ENCODE measurements at places on chromosomes 3 and 15. TPM values are rescaled to one million over a fixed set of nuclear protein-coding genes. Genes with fewer than 3 reads are reported as not detected.

KBTBD13 gene
- total RNA-seq = not detected

UACA gene
- total RNA-seq = 35.7 TPM

ACTRT3 gene
- 0.92 TPM for total RNA-seq

CSTA gene
- total RNA-seq = 39.5 TPM

ZNF860 gene
- total RNA-seq = 1.6 TPM

ECT2 gene
- 14.1 TPM for total RNA-seq

FLNB gene
- total RNA-seq = 83.3 TPM

PLSCR2 gene
- 0.86 TPM for total RNA-seq

GOLGA8N gene
- 14.3 TPM for total RNA-seq

WDR93 gene
- total RNA-seq = 1.2 TPM

ALS2CL gene
- 59.7 TPM for total RNA-seq

PLS1 gene
- 23.9 TPM for total RNA-seq

- no peak for DNase-seq
Observed at GRCh38 chr3:135997554-135998320, 32.2 kb downstream of the PPP2R3A start.

DNA sequence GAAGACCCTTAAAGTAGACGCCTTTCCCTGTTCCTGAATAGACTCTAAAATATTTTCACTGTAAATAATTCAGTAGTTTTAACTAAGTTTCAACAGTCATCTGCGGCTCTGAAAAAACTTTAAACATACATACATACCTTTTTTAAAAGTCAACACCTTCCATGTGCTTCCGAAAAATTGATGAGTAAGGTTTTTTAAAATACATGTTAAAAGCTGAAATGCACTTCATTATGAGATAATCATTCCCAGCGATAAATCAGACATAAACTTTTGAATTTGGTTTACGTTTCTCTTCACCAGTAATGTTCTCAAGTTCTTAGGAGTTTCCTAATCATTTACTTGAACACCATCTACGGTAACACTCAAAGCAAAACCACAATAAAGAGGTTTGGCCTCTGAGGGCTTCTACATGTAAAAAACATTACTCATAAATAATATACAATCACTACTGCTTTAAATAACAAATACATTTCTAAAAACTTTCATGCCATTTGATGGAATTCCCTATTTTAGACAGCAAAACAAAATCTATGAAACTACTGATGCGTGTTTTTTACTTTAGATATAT, 403.5 kb downstream of the SHQ1 start:
- no peak for DNase-seq

- no peak for DNase-seq
Observed at GRCh38 chr15:82228750-82229149, 33.8 kb downstream of the EFL1 start.

DNA sequence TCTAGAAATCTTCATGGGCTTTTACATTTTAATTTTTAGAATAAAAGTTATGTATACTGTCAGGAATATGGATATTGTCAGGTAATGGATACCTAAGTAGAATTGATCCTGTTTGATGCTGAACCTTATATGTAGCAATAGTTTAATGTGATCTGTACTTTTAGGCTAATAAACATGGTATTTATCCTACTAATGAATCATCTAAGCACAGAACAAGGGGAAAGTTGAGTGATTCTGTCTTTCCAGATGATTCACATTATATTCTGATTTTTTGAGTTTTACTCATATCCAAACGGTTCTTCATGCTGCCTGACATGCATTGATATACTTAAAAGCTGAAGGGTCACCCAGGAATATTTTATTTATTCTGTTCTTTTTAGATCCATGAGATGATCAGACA, 34.5 kb downstream of the FANCI start:
- DNase-seq = no peak

- peak; percentile 40 for DNase-seq
Observed at GRCh38 chr3:180324791-180325190, 277.2 kb upstream of the TTC14 start.

- DNase-seq = no peak
Observed at GRCh38 chr3:72904163-72904562, 16.3 kb downstream of the GXYLT2 start.

DNA sequence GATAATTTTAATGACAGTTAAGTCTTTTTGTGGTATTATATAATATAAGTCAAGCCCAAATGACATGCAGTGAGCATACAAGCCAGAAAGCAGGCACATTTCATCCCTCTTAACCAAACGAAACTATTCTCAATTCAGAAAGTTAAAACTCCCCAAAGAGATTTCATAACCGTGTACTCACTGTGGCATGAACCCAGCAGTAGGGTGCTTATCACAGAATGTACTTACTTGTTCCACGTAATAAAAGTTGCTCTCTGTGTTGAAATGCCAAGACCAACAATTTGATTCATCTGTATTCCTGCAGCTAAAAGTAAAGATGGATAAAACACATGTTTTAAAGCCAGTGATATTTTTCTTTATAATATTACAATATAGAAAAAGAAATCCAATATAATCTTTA, 12.1 kb downstream of the GK5 start:
- no peak for DNase-seq

DNA sequence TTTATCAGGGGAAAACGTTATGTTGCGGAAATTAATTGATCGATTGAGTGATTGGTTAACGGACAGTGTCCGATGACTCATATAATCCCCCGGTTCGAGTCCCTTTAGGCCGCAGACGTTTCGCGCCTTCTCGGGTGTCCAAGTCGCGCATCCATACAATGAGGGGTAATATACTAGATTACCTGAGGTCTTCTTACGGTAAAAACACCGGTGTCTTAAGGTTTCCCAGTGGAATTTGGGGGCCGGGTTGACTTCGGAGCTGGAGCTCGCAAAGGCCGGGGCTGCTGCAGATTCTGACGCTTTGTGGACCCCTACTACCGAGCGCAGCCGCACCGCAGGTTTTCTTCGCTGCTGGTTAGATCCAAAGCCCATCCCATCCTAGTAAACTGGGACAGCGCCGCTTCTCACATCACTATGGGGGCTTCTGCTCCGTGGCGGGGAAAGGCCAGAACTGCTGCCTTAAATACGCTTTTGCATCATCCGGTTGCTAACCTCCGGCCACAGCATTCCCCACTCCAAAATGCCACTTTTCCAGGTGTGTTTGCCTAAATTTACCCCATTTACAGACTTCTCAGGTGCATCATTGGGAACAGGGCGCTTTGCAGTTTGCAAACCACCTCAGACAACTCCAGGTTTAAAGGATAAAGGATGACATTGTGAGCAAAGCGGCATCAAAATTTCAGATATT, 858 bp upstream of the SACM1L start:
- DNase-seq = no peak

- DNase-seq = no peak
Observed at GRCh38 chr3:14363379-14363778, 39.0 kb upstream of the SLC6A6 start.

GRCh38 chr15:45150997-45151396, 21.2 kb downstream of the DUOX1 start:
- peak; percentile 22 for DNase-seq

GRCh38 chr15:49406352-49407118, 16.5 kb upstream of the FGF7 start:
- no peak for DNase-seq

- no peak for DNase-seq
Observed at GRCh38 chr3:188927971-188928370, 243.8 kb upstream of the TPRG1 start.

GRCh38 chr3:129068291-129068886, 7.8 kb downstream of the GP9 start:
- no peak for DNase-seq

DNA sequence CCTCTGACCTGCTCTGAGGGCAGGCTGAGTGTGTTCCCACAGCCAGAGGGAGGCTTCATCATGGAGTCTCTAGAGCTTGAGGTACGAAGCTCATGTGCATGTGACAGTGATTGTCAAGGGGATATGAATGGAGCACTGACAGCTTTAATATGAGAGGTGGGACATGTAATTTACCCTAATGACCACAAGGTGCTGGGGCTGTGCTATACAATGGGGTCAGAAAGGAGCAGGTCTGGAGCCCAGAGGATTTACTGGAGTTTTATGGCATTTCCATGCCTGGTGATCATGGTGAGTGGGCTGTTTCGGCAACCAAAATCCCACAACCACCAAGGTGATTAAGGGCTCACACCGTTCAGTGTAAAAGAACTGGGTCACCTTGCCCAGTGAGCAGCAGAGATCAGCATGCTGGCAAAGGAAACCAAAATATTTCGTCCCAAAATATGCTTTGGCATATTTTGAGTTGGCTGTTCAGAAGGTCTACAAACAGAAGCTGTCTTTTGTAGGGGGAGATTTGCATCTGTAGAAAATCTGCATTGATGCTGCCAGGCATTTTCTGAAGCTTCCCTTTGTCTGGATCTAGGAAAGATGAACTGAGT, 40.1 kb upstream of the RASGRF1 start:
- no peak for DNase-seq

GRCh38 chr15:93382200-93382820, 293.3 kb upstream of the RGMA start:
- DNase-seq = no peak

GRCh38 chr3:155549087-155549486, 195.8 kb downstream of the PLCH1 start:
- DNase-seq = no peak

DNA sequence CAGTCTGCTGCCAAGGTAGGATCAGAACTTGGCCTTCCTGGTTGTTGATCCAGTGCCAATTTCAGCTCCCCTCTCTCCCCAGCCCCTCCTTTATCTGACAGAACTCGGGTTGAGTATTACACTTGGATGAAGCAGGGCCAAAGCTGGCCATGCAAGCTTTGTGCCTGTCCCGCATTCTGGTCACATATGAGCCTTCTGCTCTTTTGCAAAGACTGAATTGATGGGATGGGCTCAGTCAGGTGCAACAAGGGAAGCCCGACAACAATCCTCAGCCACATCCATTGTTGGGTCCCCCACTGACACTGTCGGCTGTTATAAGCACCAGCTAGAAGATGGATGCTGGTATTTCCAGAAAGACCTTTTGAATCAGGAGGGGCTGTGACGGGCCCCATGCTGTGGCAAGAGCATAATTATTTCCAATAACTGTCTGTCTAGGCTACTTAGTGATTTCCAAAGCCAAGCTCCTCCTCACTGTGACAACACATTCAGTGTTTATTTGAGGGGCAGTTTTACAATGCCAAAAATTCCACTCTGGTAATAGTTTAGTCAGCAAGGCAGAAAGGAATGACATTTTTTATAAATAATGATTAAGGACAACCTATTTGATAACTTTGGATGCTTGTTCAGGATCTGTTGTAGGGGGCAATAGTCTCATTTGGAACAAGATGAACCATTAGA, 146.8 kb upstream of the FRMD4B start:
- no peak for DNase-seq

GRCh38 chr3:12393894-12394293, 90.4 kb upstream of the TSEN2 start:
- no peak for DNase-seq

- DNase-seq = no peak
Observed at GRCh38 chr15:74451861-74452835, 8.8 kb downstream of the UBL7 start.

- no peak for DNase-seq
Observed at GRCh38 chr3:36303286-36303685, 77.0 kb upstream of the STAC start.

- DNase-seq = no peak
Observed at GRCh38 chr3:101709126-101709525, 15.3 kb upstream of the CEP97 start.

DNA sequence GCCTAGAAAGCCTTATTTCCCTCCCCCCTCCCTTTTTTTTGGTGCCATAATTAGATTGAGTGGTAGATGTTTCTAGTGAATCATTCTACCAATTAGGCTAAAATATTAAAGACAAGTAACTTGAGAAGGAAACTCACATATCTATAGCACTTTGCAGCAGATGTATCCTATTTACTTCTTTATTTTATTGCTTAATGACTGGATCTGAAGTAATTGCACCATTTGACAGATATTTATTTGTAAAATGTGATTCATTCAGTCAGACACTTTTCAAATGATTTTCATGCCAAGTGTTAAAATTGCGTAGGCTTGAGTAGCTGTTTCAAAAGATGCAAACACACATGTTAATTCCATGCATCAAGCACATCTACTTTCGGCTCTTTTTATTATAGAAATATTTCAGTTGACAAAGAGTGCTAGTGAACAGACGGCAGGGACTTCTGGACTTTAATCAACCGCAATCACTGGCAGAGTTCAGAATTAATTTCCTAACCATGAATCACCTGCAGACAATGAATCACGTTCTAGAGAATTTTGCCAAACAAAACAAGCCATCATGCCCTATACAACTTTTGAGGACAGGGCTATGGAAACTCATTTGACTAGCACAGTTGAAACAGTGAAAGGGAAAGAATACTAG, 636.8 kb downstream of the MECOM start:
- no peak for DNase-seq

GRCh38 chr15:38454696-38455090, 766 bp downstream of the FAM98B start:
- no peak for DNase-seq

GRCh38 chr15:101641894-101642293, 10.3 kb downstream of the TM2D3 start:
- DNase-seq = no peak

DNA sequence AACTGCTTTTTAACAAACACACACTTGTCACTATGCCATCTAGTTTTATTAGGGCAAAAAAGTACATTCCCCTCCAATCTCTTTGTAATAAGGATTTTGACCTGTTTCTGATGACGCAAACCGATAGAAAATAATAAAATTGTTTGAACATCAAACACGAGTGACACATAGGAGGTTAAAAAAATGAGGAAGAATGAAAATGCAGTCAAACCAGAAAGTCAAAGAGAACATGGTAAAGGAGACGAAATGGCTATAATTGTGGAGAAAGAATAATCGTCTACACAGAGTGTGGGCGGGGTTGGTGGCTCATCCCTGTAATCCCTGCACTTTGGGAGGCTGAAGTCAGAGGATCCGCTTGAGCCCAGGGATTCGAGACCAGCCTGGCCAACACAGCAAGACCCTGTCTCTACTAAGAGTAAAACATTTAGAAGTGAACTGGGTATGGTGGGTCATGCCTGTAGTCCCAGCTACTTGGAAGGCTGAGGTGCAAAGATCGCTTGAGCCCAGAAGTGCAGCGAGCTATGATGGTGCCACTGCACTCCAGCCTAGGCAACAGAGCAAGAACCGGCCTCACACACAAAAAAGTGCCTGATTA, 83.2 kb downstream of the MEIS2 start:
- no peak for DNase-seq

DNA sequence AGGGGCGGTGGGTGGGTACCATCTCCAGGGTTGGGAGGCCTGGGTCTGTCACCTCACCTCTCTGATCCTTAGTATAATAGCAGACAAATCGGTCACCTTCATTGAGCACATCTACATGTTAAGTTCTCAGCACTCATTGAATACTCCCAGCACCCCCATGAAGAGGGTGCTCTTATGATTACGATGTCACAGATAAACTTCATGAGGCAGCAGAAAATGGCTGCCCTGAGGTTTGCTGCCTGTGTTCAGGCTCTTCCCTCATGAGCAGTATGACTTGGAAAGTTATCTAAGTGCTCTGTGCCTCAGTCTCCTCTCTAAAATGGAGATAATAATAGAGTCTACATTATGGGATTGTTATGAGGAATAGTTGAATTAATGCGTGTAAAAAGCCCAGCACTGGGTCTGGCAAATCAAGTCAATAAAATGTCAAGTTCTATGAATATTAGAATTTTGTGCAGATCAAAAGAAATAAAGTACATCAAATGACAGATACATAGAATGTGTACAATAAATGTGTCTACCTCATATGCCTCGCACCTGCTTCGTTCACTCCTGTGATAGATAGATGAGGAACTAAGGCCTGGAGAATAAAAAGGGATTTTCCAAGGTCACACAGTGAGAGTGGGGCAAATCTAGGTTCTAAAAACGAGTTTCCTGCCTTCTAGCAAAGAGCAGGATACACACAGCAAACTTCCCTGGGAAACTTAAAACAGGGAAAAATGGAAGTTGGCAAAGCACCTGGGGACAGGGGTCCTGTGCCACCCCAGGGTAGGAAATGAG, 142.2 kb upstream of the MRPS22 start:
- no peak for DNase-seq
